ENCODE measurements at places on chromosomes 12 and 14.

- DNase-seq, result no peak
Observed at GRCh38 chr12:109356577-109356976, 8.9 kb downstream of the MYO1H start.

DNA sequence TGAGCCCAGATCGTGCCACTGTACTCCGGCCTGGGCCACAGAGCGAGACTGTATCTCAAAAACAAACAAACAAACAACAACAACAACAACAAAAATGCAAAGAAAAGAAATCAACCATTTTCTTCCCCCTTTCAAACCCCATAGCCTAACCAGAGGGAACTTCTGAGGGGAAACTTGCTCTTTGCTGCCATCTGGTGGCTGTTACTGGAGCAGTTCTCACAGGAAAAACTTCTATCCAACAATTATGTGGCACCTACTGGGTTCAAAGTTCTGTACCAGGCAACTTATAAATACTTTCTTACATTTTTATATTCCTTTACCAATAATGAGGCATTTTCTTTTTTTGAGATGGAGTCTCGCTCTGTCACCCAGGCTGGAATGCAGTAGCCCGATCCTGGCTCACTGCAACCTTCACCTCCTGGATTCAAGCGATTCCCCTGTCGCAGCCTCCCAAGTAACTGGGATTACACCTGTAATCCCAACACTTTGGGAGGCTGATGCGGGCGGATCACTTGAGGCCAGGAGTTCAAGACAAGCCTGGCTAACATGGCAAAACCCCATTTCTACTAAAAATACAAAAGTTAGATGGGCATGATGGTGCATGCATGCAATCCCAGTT is 50.9 kb upstream of the BICDL1 start:
- DNase-seq, result no peak

DNA sequence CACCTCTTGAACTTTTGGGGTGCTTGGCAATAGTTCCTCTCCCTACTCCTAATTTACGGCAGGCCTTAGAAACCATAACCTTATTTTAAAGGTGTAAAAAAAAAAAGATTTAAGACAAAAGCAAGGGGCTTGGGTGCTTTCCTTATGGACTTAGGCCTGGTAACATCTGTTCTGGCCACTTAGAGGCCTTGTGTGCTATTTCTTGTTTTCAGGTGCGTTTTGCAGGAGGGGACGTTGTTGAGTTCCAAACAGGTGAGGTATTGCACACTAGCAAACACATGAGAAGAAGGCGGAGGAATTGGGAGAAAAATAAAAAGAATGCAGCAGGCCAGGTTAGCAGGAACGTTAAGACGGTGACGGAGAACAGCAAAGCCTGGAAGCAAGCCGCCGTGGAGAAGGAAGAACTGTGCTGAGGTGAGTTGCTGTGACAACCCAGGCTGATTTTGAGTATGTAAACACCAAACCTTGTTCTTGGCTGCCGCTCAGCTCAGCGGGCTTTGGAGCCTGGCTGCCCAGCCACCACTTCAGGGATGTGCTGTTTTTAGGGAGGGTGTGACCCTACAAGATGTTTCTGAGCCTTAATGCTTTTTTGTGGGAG is 17.3 kb downstream of the EMG1 start:
- no peak for DNase-seq

- no peak for DNase-seq
Observed at GRCh38 chr14:20295067-20295466, 10.7 kb downstream of the TTC5 start.

- no peak for DNase-seq
Observed at GRCh38 chr12:57623385-57623784, 9.6 kb downstream of the B4GALNT1 start.

DNA sequence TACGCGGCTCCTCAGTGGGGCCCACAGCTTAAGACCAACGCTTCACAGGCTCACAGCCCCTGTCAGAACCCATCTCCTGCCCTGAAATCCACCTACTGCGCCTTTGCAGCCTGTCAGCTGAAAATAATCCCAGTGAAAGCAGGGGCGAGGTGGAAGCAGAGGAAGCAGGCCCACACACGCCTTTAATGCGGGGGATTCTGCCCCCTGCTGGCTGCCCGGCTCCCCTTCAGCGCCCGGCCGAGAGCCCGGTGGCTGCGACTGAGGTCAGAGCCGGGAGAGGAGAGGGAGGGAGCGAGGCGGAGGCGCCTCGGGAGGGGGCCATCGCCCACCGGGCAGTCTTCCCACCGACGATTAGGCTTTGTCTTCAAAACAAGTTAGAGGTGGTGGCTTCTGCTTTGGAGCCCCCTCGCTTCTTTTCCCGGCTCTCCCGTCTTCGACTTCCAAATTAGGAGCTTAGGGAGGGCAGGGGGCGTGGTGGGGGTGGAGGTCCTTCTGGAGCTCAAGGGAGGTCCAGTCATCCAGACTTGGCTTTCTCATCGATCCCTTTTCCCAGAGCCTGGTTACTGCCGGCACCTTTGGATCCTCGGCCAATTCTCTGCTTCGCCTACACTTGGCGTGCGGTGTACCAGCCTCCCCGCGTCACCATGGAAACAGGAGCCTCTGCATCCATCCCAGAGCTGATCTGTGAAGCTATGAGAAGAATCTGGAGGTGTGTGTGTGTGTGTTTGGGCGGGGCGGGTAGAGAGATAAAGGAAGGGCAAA is 25.2 kb upstream of the RND1 start:
- no peak for DNase-seq

All from kidney epithelial cell (primary cell).